ENCODE measurements at places on chromosomes 16 and 17.

GRCh38 chr17:38892620-38893019 lies 22.8 kb downstream of the LASP1 start:
- DNase-seq = no peak

- DNase-seq = no peak
Measured at GRCh38 chr16:47625115-47625567, 164.0 kb downstream of the PHKB start.

DNA sequence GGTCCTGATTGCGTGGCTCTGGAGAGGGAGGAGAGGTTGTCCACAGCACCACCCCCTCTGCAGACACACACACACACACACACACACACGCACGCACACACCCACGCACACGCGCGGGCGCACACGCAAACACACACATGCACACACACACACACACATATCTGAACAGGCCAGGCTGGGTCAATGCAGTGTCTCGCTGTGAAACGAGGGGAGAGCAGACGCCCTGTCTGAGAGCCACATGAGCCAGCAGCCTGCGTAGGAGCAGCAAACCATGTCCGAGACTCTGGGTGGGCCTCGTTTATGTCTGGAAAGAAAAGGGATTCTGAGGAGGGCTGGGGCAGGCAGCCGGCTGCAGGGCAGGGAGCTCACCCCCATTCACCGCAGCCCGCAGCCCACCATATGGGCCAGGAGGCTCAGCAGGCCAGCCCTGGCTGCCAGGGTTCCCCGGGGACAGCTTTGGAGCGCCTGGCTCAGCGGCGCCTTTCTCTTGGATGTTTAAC lies 93.3 kb upstream of the TNRC6C start:
- no peak for DNase-seq

DNA sequence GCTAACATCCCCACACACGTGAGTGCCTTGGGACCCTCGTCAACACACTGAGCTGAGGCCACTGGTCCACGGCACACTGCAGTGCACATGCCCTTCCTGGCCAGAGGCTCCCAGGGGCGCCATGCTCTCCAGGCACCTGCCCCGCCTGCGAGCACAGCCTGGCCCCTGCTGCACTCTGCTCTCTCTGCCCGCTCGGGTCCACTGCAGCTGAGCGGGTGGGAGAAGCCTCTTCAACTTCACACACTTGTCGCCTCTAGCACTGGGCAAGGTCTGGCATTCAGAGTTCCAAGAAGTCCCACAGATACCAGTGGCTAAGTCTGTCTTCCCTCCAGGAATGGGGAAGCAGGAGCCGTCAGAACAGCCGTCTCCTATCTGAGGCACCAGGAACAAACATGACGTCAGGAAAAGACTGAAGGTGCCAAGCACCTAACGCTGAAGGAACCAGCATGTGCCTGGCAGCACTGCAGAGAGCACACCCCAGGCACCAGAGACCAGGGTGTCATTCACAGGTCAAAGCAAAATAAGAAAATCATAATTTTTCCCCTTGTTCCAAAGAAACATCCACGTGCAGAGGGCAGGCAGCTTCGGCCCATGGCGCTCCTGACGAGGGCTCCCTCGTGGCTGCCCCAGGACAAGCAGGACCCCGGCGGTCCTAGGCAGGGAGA lies 82.9 kb downstream of the ZNF778 start:
- no peak for DNase-seq

- no peak for DNase-seq
Measured at GRCh38 chr17:75898065-75898464, 1.3 kb upstream of the TRIM65 start.

- no peak for DNase-seq
Measured at GRCh38 chr16:81070979-81071378, 6.1 kb downstream of the C16orf46 start.

- no peak for DNase-seq
Measured at GRCh38 chr17:29076722-29077121, 33.8 kb downstream of the PIPOX start.

DNA sequence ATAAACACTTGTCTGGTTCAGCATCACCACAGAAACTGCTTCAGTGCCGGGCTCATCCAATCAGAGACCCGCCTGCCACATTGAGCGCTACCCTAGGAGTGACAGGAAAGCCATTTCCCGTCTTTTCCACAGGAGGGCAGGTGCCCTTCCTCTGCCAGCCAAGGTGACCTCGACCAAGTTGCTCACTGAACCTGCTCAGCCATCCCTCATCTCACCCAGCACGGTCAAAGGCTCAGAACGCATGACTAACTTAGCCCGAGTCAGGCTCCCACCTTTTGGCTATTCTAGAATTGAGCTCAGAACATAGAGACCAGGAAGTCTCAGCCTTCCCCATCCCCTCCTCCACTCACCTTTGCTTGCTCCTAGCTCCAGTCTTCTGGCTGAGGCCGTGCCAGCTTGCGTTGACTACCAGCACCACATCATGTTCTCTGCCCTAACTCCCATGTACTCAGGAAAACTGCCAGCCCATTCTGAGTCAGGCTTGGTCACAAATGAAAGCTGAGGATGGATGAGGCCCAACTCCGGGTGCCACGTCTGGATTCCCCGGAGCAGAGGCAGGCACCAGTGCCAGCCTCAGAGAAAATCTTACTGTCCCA lies 15.6 kb downstream of the MRPS23 start:
- peak; percentile 36 for DNase-seq

DNA sequence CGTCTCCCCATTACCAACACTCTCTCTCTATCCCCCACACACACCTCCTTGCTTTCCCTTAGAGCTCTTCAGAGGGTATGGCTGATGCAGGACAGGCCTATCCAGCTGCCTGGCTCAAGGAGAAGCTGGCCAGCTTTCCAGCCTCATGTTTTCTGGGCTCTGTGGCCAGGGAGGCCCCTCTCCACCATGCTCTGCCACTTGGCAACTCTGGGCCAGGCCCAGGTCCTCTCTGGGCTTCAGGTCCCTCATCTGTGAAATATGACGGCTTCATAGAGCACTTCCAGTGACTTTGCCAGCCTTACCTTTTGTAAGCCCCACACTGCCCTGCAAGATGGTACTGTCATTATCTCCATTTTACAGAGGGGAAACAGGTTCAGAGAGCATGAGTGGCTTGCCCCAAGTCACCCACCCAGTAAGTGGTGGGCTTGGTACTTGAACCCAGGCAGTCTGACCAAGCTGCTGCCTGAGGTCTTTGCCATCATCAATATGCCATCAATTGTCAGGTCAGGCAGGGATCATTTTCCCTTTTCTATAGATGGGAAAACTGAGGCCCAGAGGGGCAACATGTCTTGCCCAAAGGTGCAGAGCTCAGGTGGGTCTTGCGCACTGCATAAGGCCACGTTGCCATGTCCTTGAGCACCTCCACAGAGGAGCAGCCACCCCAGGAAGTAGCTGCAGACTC lies 548 bp upstream of the ADGRG5 start:
- DNase-seq = no peak

DNA sequence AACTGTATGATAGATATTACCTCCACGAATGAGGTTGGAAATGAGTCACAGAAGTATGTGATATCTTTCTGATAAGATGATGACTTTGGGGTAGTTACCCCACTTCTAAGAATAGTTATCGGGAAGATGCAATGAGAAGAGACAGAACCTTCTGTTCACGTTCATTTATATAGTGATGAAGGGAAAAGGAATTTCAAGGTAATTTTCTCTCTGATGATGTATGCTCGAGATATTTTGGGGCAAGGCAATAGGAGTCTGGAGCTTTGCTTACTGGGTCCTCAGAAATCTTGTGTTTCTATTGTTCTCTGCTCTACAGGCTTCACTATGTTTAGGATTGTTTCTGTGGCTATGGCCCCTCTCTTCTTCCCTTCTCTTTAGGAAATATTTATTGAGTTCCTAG lies 1389.6 kb downstream of the CDH8 start:
- no peak for DNase-seq

DNA sequence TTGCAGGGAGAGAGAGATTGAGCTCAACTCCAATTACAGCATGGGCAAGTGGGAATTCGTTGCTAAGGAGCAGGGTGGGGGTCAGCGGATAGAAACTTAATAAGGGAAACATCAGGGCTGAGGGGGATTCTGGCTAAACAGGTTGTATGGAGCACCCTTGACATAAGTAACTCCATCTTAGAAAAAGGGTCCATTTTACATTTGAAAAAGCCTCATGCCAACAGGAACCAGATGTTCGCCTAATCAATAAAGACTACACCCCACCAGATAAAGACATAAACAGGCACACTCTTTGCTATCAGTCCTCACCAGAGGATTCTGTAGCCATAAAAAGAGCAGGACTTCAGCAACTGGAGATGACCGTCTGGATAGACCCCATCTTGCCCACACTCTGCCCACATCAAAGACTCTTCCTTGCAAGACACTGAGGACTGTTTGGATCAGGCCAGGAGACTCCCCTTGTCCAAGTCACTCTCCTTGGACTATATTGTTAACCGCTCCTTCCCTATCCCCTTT lies 1.6 kb upstream of the LRRC75A start:
- DNase-seq = no peak

DNA sequence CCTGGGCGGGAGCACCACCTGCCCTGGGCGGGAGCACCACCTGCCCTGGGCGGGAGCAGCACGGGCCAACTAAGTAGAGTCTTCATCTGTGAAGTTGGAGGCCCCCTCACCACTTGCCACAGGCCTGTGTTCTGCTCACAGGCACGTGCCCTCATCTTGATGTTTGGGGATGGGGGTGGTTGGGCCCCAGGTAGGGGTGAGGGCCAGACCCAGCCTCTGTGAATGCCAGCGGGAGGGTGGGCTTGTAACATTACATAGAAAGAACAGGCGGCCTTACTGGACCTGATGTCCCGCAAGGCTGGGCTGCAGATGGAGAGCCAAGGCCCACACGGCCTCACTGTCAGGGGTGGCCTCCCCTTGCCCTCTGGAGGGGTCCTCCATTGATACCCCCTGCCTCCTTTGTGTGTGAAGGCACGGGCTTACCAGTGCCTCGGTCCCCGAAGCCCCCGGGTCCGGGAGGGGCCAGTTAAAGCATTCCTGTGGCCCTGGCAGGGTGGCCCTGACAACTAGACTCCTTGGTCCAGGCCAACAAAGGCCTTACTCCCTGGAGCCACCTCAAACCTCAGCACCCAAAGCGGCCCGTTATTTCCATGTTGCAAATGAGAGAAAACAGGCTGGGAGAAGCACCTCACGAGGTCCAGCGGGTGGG lies 1.1 kb upstream of the SLC16A3 start:
- no peak for DNase-seq

- DNase-seq = no peak
Measured at GRCh38 chr17:44023545-44024270, 8.9 kb upstream of the TMEM101 start.

DNA sequence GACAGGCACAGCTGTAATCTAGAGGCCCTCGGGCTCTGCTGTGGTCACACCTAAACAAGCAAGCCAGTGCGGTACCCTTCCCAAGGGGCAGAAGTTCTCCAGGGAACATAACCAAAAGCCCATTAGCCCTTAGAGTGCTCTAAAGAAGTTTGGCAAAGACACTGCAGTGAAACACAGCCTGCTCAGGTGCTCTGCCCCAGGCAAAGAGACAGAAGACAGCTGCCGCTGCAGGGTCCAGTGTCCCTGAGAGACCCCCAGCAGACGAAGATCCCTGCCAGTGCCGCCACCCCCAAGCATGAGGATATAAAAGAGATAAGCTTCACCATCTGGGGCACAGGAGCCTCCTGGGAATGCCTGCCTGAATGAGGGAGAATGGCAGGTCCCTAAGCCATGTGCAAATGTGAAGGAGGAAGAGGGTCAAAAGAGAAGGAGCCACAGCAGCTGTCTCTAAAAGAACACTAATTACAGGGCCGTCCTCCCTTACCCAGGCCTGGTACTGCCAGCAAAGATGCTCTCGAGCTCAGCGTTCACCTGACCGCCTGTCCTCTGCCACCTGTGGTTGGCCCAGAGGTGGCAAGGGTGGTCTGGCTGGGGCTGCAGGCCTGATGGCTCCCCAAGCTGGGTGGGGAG lies 29.7 kb downstream of the CUEDC1 start:
- DNase-seq = no peak

GRCh38 chr17:50798424-50799288 lies 31.3 kb upstream of the ANKRD40CL start:
- no peak for DNase-seq

GRCh38 chr17:10162096-10162495 lies 36.3 kb downstream of the GAS7 start:
- DNase-seq = no peak

Measured in activated naive CD4-positive, alpha-beta T cell treated with anti-CD3 and anti-CD28 coated beads for 36 hours (primary cell).